HFFc6 (cell line): ENCODE measurements at places on chromosomes 5 and 9. TPM values are rescaled to one million over a fixed set of nuclear protein-coding genes. Genes with fewer than 3 reads are reported as not detected.

- no peak for DNase-seq
Observed at GRCh38 chr5:124614105-124614504, 132.3 kb downstream of the ZNF608 start.

- no peak for DNase-seq
Observed at GRCh38 chr5:8209500-8209899, 340.6 kb downstream of the MTRR start.

DNA sequence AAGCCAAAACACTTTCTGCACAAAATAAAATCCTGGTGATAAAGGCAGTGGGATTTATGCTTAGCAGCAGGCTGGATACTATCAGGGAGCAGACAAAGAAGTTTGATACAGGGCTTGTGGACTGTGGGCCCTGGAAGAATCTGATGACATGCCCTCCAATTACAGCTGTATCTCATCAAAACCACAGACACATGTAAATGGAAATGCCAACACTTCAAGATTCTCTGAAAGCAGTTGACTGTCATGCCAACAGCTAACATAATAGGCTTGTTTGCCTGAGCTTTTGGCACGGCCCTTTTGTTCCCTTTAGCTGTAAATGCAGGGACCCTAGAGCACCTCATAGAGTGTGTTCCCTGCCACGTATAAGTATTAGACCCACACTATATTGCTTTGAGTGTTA is 114.4 kb downstream of the STK32A start:
- no peak for DNase-seq

- DNase-seq, result no peak
Observed at GRCh38 chr5:172542651-172543131, 88.4 kb upstream of the SH3PXD2B start.

DNA sequence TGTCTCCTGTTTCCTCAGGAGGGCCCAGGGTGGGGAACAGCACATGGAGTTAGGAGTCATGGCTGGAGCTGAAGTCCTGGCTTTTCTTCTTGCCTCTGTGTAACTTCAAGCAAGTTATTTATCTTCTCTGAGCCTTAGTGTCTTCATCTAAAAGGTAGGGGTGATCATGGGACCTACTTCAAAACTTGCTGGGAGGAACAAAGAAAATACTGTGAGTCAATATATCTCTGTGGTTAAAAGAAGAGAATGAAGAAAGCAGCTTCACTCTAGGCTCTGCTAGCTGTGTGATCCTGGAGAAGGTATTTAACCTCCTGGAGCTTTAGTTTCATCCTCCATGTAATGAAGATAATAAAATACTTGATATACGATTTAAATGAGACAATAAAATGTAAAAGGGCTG is 26.5 kb downstream of the AFAP1L1 start:
- no peak for DNase-seq

Gene CDKN2B
- total RNA-seq, result 9.0 to 13.8 TPM (median 9.4 TPM) in 3 replicates

Gene STARD4
- 18.9 to 26.3 TPM (median 19.6 TPM) in 3 replicates for total RNA-seq

DNA sequence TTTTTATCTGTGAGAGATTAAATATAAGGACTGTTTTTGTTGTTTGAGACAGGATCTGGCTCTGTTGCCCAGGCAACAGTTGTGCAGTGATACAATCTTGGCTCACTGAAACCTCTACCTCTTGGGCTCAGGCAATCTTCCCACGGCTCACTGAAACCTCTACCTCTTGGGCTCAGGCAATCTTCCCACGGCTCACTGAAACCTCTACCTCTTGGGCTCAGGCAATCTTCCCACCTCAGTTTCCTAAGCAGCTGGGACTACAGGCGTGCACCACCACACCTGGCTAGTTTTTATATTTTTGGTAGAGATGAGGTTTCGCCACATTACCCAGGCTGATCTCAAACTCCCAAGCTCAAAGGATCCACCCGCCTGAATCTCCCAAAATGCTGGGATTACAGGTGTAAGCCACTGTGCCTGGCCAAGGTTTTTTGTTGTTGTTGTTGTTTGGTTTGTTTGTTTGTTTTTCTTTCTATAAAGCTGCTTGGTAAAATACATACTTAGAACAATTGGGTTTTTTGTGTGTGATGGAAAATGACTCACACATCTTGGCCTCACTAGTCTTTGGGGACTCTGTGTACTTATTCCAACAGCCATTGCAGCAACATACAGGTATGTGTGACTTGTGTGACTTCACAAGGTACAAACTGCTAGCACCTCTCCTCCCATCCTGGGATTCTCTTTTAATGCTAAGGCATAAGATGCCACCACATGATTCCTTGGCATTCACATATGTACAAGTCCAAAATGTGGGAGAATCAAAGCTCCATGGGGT is 36.5 kb upstream of the RASA1 start:
- no peak for DNase-seq

DNA sequence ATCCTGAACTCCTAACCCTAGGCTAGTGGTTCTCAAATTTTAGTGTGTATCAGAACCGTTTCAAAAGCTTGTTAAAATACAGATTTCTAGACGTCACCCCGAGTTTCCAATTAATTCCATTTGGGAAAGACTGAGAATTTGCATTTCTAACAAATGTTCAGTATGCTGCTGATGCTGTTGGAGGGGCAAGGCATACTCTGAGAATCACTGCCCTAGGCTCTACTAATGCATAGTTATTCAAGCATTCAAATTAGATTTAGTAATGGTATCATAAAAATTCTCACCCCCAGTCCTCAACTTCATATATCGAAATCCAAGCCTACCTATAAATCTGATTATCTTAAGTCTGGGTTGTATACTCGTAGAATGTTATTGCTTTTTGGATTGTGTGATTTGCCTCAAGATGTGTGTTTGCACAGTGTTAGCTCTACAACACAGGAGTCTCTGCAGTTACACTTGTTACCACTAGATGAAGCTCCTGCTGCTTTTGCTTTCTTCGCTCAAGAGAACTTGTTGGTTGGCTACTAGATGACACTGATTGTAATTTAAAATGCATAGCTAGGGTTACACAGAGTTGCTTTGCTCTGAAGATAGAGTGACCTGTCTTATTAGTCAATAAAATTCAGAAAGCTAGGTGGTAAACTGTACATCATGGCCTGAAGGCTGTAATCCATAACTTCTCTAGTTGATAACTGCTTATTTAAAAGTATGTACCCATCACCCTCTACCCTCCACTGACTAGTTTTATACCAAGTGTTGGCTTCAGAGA is 7.5 kb upstream of the ERAP2 start:
- DNase-seq, result peak; percentile 72

DNA sequence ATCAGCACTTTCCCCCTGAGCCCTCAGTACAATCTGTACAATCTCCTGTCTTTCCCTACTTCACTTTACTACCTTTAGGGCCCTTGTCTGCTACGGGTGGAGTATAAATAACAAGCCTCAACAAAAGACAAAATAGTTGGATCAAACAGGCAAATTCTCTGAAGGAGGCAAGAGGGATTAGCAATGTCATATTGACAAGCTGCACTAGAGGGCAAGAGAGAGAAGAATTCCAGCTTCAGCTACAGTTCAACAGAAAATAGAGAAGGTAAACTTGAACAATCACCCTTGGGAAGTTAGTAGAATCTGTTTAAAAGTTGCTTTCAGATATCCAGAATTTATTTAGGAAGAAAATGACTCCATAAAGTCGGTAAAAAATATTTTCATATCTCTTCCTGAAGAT is 68.4 kb upstream of the IZUMO3 start:
- no peak for DNase-seq
